A549 treated with Hydrocortisone at 1 μM for 4 hours (cell line): ENCODE measurements at places on chromosomes 3 and 15. TPM values are rescaled to one million over a fixed set of nuclear protein-coding genes. Genes with fewer than 3 reads are reported as not detected.

LMAN1L gene
- 0.09 to 0.15 TPM in 2 of 5 replicates, not detected in the others for total RNA-seq

RFTN1 gene
- 2.6 to 4.1 TPM (median 3.4 TPM) in 5 replicates for total RNA-seq

TERC gene
- total RNA-seq = 0.91 TPM in 1 of 5 replicates, not detected in the others

TM4SF4 gene
- total RNA-seq = 26.3 to 42.5 TPM (median 36.9 TPM) in 5 replicates

CISH gene
- 0.52 to 0.74 TPM (median 0.66 TPM) in 5 replicates for total RNA-seq

CADPS gene
- total RNA-seq = not detected in 5 replicates
